ENCODE measurements at places on chromosomes 16 and 17.

DNA sequence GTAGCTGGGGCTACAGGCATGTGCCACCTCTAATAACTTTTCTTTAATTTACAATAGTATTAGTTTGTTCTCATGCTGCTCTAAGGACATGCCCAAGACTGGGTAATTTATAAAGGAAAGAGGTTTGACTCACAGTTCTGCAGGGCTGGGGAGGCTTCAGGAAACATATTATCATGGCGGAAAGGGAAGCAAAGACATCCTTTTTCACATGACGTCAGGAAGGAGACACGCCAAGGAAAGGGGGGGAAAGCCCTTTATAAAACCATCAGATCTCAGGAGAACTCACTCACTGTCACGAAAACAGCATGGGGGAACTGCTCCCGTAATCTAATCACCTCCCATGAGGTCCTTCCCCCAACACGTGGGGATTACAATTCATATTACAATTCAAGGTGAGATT is 18.3 kb downstream of the IL4R start:
- DNase-seq, result no peak

DNA sequence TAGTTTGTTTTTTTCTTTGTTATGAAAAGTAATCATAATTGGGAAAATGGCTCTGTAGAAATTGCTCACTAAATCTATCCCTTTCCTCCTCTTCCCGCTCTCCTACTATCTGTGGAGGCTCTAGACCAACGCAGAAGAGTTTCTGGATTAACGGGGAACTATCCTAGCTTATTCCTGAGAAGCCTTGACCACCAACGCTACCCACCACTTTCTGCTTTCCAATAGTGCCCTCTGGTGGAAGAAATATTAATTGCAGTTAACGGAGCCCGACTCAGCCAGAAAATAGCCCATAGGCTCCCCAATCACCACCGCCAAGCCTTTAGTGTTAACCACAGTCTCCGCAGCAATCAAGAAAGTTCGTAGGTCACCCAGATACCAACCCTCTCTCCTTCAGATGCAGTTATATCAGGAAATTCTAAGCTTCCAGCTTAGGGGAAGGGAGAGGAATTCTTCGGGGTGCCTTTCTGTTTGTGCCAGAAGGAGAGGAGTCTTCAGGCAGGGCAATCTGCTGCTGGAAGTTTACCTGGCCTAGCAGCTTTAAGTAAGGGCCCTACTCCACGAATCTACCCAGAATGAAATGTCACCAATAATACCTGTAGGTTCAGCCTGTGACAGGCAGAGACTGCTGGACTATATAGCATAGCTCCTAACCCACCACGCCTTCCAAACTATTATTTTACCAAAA is 23.0 kb upstream of the NSRP1 start:
- DNase-seq, result peak; percentile 66

GRCh38 chr17:79911430-79912399 is 72.5 kb upstream of the CBX4 start:
- DNase-seq, result no peak

DNA sequence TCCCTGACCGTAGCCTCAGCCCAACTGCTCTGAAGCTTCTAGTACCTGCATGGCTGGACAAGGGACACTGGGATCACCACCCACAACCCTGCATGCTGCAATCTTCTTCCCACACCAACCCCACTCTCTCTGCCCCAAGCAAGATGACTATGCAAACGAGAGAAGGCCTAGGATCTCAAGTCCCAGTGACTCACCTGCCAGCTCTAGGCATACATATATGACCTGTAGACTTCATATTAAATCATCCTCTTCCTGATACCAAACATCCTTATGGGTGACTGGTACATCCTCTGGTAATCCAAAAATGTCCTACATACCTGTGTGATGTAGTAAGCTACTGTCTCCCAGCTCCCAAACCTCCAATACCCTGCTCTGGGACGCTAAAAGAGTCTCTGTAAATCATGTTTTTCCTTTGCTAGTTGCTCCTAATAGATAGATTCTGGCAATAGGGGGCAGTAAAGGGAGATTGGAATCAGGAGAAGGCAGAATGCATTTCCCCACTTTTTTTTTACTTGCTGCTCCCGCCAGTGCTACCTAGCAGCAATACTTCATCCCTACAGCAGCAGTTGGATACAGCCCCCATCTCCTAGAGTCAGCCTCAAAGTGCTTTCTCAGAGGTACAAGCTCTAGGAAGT is 43.4 kb upstream of the SOX9 start:
- no peak for DNase-seq

DNA sequence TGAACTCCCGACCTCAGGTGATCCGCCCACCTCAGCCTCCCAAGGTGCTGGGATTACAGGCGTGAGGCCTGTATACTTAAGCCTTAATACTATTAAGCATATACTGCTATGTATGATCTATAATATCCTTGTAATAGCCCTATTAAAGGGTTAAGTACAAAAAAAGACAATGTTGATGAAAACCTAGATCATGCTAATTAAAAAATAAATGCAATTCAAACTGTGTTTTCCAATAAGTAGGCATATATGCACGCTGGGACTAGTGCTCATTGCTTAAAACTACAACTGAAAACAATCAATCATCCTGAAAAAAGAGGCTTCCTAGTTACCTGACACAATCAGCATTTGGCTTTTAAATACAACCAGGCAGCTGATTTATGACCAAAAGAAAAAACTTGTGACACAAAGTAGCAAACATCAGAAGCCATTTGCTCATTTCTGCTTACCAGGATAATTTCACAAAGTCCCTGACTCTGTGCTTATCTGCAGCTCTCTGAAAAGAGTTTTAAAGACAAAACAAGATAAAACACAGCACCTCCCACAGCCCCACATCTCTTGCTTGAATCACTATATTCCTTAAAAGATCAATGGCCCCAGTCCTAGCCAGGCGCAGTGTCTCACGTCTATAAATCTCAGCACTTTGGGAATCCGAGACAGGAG is 11.1 kb downstream of the ZNF385C start:
- no peak for DNase-seq

DNA sequence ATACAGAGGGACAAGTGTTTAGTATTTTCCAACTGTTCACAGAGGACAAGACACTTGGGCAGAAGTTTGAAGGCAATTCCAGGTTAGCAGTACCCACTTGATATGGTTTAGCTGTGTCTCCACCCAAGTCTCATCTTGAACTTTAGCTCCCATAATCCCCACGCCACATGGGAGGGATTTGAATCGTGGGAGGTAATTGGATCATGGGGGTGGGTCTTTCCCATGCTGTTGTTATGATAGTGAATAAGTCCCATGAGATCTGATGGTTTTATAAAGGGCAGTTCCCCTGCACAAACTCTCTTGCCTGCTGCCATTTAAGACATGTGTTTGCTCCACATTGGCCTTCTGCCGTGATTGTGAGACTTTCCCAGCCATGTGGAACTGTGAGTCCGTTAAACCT is 668.9 kb downstream of the MAF start:
- no peak for DNase-seq

DNA sequence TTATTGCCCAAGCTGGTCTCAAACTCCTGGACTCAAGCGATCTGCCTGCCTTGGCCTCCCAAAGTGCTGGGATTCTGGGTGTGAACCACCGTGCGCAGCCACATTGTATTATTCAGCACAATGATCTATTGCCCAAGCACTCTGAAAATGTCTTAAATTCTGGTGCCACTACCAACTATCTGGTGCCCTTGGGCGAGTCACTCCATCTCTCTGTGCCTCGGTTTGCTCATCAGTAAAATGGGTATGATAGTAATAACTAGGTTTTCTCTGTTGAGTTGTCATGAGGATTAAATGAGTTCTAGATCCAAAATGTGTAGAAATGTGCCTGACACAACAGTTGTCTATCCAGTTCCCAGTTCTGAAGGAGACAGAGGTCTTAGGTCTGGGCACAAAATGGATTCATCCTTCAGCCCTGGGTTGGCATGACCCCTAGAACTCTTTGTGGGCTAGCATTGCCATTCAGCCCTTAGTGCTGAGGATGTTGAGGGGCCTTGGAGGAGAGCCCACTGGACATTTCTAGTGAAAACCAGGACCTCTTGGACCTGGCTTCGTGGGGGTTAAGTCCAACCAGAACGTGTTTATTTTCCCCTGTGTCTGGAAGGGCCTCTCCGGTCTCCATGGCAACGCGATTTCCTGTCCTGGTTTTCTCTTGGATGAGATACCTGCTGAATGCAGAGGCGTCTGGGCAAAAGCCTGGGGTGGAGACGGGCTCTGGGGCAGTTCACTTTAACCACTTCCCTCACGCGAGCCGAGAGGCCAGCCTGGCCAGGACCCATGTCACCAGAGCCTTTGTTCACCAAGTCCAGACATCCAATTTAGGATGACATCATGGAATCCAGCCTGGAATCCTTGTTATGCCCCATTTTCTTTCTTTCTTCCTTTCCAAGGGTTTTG is 43.7 kb upstream of the TNRC6A start:
- DNase-seq, result peak; percentile 70

Measured in right lung (tissue), 10 donors.